Stimulated activated CD4-positive, alpha-beta T cell treated with anti-CD3 and anti-CD28 coated beads, TNF-alpha, amount 100 ng/mL, for 1 hour (primary cell): ENCODE measurements at places on chromosomes 4 and X.

- DNase-seq, result no peak
Observed at GRCh38 chr4:139984471-139984870, 169.5 kb downstream of the MAML3 start.

DNA sequence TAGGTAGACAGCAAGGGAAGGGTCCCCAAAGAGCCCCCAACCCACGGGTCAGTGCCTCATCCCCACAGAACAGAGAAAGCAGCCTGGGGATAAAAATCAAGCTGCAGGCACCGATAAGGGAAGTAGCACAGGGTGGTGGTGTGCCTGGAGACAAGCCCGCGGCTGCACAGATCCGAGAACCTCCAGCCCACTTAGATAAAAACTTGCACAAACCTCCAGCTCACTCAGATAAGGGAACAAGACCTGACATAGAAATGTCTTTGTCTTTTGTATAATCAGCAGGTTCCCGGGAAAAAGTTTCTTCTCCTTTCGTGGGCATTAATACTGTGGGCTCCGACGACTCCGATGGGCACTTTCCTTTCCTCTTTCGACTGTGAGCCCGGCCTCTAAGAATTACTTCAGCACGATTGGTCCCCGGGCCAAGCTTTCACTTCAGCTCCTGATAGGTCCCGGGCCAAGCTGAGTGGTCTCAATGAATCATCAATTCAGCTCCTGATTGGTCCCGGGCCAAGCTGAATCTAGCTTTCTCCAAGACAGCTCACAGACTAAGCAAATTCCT is 32.4 kb downstream of the PRDX4 start:
- DNase-seq, result no peak

DNA sequence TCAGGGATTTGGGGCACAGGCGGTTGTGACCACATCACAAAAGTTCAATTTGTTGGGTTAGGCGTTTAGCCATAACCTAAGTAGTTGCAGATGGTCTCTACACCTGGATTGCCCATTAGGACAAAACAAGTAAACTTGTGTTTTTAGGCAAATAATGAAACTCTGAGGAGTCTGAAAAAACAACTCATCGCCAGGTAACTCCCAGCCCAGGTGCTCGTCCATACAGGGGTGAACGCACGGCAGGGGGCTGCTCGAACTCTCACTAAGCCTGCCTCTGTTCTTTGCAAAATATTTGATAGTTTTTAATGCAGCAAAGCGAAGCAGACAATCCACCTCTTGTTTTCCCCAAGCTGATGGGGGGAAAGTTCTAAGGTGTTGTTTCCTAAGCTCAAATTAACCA is 559 bp upstream of the RHOH start:
- no peak for DNase-seq

DNA sequence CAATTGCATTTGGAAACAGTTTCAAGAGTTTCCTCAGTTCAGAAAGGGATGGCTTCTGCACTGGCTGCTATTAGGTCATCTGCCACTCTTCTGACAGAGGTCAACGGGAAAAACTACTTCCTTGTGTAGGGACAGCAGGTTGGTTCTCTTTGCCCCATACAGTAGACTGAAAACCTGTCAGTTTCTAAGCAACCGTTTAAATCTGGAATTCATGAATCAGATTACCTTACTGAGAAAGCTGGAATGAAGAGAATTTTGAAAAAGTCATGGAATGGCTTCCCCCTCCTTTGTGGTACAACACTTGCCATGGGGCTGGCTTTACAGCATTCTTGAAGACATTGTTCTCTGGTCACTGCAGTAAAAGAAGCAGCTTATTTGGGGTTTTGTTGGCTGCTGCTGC is 240.3 kb downstream of the IL1RAPL2 start:
- no peak for DNase-seq

- no peak for DNase-seq
Observed at GRCh38 chr4:5365071-5366008, 314.1 kb downstream of the STK32B start.

DNA sequence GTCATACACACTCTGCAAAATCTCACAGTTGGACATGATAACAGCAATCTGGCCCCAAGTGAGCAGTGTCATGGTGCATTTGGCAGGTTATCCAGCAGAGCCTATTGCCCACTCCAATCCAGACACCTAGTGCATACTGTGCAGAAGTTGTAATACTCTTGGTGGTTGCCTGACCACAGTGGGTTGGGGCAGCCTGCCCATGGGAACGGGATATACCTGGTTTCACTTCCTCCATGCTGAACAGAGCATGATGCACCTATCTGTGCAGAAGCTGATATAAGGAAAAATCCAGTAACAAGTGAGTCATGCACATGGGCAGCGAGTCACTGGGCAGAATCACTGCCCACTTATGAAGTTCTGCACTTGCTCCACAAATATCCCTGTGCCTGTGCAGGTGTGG is 105.3 kb upstream of the IGSF1 start:
- no peak for DNase-seq

DNA sequence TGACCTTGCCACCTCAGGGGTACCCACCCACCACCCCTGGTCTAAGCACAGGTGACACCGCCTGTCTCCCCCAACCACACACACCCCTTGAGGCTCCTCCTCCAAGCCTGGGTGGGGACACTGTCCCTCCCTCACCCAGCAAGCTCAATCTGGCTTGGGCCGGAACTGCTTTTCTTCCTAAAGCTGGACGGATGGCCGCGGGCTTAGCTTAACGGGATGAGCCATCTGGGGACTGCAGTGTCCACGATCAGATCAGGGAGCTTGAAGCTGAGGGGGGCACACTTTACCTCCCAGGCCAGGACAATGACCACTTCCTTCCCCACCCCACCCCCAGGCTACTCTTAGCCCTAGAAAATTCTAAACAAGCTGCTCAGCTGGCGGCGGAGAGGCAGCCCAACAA is 1.0 kb upstream of the SLC6A8 start:
- no peak for DNase-seq

- DNase-seq, result no peak
Observed at GRCh38 chr4:85726555-85726954, 251.6 kb downstream of the ARHGAP24 start.

- DNase-seq, result no peak
Observed at GRCh38 chr4:80619070-80619674, 283.6 kb downstream of the CFAP299 start.

GRCh38 chrX:47484885-47485284 is 1.9 kb upstream of the ZNF41 start:
- DNase-seq, result no peak

- DNase-seq, result no peak
Observed at GRCh38 chr4:59770601-59771264, 1429.4 kb upstream of the ADGRL3 start.

- DNase-seq, result no peak
Observed at GRCh38 chr4:151029537-151029936, 14.5 kb upstream of the LRBA start.

DNA sequence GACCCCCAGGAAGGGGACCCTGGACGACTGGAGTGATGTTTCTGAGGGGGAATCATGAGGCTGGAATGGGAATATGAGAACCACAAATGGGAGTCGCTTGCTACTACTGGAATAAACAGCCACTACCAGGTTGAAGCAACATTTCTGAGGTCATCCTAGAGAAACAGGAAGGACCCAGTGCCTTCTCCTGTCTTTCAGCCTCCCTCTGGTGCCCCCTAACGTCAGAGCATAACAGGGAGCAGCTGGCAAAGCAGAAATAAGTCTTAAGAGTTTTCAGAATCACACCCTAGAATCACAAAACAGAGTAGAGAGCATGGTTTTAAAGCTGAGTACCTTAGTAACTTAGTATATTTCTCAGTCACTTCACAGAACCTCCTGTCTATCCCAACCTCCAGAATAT is 347.8 kb upstream of the PITX2 start:
- no peak for DNase-seq

- peak; percentile 60 for DNase-seq
Observed at GRCh38 chrX:129781134-129781672, 1.5 kb downstream of the SASH3 start.

- no peak for DNase-seq
Observed at GRCh38 chr4:110639207-110640090, 16.6 kb upstream of the PITX2 start.

DNA sequence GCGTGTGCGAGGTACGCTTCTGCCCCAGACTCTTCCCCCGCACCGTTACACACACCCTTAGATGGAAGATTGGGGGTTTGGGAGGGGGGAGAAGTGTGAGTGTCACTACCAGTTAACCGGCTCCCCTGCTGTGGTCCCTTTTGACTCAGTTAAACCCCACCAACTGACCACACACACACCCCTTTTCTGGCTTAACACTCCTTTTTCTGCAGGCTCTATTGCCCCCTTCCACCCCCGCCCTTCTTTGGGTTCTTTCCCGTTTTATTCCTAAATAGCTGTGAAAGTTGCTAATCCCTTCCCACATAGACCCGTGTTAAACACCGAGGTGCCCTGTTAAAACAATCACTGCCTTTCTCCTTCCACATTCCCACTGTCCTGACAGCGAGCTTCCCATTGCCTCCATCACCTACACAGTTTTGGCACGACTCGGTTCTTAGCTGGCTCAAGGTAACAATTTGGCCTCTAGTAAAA is 3.7 kb upstream of the NR3C2 start:
- no peak for DNase-seq

- DNase-seq, result no peak
Observed at GRCh38 chr4:13430834-13431568, 53.1 kb downstream of the RAB28 start.

DNA sequence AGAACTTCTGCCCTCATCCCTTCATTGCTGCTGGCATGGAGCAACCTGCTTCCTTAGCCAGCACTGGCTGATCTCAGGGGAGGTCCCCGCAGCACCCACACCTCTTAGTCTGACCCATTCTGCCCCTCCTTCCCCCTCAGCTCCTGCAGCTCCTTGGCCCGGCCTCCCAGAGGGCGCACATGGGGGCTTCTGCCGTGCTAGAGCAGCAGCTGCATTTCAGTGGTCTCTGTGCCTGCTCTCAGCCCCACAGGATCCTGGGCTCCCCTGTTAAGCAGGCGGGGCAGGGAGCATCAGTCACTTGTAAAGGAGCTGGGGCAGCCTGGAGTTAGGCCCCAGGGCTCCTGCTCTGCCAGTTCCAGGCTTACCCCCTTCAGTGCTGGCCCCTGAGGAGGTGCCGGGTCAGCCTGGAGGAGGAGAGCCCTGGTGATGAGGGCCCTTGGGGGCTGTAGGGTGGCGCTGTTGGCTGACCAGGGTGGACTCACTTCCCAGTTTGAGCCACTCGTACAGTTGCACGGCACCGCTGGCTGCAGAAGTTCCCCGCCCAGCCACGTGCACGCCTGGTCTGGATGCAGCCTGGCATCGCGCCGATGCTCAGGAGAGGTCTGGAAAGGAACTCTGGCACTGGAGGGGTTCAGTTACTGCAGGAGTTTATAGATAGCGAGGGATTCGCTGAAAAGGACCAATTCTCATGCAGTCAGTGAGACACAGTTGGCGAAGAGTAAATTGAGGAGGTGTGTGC is 85.1 kb upstream of the PSAPL1 start:
- no peak for DNase-seq

- DNase-seq, result no peak
Observed at GRCh38 chrX:15321447-15321846, 6.0 kb upstream of the ASB11 start.

DNA sequence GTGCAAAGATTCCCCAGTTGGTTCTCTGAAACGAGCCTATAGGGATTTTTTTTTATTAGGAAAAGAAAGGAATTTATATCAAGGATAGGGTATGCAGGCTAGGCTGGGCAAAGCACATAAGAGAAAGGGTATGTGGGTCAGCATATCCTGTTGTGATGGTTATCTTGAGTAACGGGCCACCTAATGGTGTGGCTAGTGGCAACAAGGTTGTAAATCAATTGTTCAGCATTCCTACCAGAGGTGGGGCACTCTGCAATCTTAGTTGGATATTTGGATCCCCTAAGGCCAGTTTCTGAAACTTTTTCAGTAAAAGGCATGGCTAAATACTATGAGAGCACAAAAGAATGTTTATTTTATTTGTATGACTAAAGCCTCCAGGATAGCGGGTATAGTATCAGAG is 42.7 kb downstream of the DCAF12L1 start:
- no peak for DNase-seq

GRCh38 chrX:17987783-17988182 is 126.7 kb upstream of the RAI2 start:
- DNase-seq, result no peak

- DNase-seq, result no peak
Observed at GRCh38 chrX:74923942-74924448, 1.3 kb downstream of the NEXMIF start.

- no peak for DNase-seq
Observed at GRCh38 chr4:6497796-6498195, 25.4 kb upstream of the PPP2R2C start.

DNA sequence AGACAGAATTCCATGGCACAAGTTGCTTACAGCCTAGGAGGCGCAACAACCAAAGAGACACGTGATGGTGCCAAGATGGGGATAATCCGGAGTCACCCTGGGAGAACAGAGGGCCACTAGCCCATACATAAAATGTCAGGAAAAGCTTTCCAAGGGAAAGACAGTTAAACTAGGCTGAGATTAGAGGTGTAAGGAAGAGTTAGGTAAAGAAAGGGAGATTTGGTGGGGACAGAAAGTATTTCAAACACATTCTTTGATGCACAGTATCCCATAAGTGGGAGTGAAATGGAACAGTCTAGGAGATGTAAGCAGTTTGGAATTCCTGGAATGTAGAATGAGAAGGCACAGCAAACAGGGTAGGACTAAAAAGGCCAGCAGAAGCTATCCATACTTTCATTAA is 860.9 kb upstream of the LCORL start:
- DNase-seq, result no peak

GRCh38 chrX:42119076-42119475 is 195.7 kb upstream of the CASK start:
- DNase-seq, result no peak

DNA sequence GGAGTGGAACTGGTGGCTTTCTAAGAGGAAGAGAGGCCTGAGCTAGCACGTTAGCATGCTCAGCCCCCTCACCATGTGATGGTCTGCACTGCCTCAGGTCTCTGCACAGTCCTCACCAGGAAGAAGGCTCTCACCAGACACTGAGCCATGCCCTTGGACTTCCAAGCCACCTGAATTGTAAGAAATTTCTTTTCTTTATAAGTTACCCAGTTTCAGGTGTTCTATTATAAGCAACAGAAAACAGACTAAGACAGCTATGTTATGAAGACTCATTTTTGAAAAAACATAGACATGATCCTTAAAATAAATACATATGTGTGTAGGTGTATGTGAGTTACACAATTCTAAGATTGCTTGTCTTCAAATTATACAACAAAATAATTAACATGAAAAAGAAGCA is 74.7 kb downstream of the CEP44 start:
- DNase-seq, result no peak

- no peak for DNase-seq
Observed at GRCh38 chrX:30955687-30956086, 66.6 kb upstream of the TAB3 start.

- DNase-seq, result no peak
Observed at GRCh38 chr4:52910115-52910514, 48.0 kb downstream of the RASL11B start.

GRCh38 chrX:118963159-118963558 is 11.3 kb upstream of the LONRF3 start:
- DNase-seq, result no peak

- DNase-seq, result no peak
Observed at GRCh38 chr4:20043991-20044390, 207.7 kb upstream of the SLIT2 start.

- DNase-seq, result no peak
Observed at GRCh38 chrX:49269767-49270248, at the start of gene PPP1R3F. PPP1R3F (plus strand) TSS chrX:49269793; CDS start chrX:49269870, 77 bp downstream.

- no peak for DNase-seq
Observed at GRCh38 chr4:26323821-26324220, 3.0 kb downstream of the RBPJ start.
